ENCODE measurements at places on chromosomes 5 and 9.
A peak's percentile ranks its signal among the peaks of the same experiment; 100 is the strongest.

DNA sequence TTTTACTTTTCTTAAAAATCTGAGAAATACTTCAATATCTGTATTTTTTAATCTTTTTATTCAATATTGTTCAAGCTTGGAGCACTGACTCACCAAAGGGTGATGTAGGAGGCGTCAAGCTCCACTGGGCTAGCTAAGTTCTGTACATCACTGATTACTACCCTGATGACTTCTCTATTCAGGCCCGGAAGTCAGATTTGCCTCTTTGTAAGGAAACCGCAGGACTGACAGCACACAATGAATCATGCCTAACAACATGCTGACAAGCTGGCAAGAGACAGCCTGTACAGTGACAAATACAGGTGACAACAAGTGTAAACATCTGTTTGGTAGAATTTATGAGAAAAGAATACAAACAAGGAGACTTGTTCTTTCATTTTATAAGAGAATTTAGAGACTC, 627.9 kb upstream of the RORB start:
- peak; percentile 34 for DNase-seq

GRCh38 chr9:127493592-127494303, 42.4 kb downstream of the LRSAM1 start:
- no peak for DNase-seq

GRCh38 chr5:76225336-76225735, 142.2 kb downstream of the SV2C start:
- no peak for DNase-seq

- DNase-seq, result peak; percentile 93
Measured at GRCh38 chr5:134252671-134253070, 26.8 kb upstream of the PPP2CA start.

DNA sequence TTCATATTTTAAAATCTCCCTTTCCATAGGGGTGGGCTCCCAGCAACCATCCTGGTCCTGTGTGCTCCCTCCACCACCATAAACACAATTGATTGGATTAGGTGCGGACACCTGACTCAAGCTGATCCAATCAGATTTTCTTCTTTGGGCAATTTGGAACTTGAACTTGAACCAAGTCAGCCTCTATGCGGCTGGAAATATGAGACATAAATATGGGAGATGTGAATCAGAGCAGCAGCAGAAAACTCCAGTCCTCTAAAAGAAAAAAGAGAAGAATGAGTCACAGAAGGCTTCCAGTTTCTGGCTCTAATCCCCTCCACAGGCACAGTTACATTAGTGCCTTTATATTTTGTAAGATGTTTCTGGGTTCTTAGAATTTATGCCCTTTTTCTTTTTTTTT, 306.6 kb downstream of the MLLT3 start:
- no peak for DNase-seq

- DNase-seq, result peak; percentile 34
Measured at GRCh38 chr5:11182441-11183080, 421.5 kb upstream of the DAP start.

- no peak for DNase-seq
Measured at GRCh38 chr5:52786949-52787599, 642 bp upstream of the ITGA1 start.

GRCh38 chr9:76835571-76836283, 70.2 kb downstream of the PRUNE2 start:
- no peak for DNase-seq

DNA sequence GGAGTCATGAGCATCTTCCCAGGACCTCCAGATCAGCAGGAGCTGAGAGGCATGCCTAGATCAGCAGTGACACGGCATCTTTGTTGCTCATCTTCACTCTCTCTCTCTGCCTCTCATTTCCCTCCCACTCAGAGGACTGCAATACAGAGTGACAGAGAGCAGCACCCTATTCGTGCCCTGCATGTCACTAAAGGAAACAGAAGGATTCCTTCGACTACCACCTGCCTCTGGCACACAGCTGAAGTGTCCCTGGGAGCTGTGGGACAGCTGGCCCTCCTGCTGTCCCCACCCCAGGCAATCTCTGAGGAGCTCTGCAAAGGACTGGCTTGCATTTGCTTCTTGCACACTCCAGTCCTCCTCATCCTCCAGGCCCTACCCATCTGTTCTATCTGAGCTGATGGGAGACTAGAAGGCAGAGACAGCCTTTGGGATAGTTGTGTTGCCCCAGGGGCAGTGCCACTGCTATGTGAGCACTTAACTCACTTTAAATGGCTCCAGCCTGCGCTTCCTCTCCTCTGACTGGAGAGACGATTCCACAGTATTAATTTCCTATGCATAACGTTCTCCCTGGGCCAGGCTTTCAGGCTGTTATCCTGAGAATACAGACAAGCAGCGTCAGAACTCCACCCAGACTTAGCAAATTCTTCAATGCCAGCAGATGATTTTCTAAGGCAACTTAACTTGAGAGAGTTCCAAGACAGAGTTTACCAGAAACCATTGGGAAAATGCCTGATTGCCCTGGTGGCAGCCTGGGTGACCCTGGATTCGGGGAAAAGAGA, 167.6 kb upstream of the MAP1B start:
- DNase-seq, result no peak

GRCh38 chr9:37407468-37407867, 15.0 kb upstream of the GRHPR start:
- no peak for DNase-seq

DNA sequence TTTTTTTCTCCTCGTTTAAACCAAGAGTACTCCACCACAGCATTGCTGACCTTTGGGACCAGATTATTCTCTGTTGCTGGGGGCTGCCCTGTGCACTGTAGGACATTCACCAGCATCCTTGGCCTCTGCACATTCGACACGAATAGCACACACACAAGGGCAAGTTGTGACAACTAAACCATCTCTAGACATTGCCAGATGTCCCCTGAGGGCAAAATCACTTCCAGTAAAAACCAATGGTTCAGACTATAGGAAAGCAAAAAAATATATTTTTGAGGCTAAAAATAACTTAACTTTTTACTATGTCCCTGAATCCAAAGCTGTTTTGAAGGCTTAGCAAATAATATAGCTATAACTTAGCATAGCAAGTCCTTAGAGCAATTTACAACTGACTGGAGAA, 65.9 kb downstream of the SEMA5A start:
- no peak for DNase-seq

DNA sequence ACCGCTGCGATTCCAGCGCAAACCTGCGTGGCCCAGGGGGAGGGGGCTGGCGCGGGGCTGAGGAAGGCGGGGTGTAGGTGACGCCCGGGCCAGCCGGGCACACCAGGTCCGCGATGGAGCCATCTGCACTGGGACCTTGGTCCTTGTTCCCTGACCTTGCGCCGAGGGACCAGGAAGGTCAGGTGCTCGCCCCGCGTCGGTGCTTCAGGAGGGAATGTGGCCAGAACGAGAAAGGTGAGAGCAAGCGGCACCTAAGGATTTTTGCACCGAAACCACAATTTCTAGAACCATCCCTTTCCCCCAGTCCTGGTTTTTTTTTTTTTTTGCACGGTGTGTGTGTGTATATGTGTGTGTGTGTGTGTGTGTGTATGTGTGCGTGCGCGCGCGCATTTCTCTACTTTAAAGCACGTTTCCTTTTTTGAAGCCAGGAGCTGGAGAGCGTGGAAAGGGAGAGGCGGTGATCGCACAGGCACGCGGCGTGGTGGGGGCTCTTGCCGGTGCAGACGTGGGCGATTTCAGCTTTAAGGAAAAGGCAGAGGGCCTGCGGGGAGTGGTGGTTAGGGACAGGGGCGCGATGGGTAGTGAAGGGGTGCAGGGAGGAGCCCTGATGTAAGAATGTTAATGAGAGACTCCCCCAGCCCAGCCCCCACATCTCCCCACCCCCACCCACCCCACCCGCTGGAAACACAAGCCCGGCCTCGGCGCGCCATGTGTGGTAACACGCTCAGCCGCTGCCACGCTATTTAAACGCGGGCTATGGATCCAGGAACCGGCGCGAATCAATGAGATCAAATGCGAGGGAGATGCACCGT, at the start of gene NPR3:
TSS of gene NPR3 (plus strand) at position 772 of the 812 bp plus-strand sequence. CDS start 456 bp downstream, outside the sequence.
- DNase-seq, result no peak

DNA sequence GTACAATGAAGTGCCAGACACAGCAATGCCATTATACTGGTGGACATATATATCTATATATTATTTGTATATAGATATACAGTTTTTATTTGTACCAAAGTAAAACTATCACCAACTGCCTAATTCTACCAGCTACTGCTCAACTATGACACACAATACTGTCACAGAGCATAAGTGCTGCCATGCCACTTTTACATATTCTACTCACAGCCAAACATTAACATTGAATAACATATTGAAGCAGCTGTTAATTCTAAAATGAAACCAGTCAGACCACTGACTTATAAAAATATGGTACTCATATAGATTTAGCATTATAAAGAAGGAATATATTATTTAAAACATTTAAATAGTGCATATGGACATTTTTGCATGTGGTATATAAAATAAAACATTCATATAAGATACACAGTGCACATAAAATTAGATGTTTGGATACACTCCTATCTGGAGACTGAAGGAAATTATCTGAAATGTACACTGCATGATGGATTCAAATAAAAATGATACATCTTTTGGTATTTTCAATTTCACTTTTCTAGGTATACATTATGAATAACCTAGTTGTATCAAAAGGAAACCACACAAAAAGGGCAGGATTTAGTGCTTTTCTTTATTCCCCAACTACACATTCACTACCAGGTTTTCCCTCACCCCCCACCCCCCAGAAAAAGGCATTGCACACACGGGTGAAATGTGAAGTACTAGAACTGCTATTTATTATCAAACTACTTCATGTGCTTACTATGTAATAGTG, 48.9 kb downstream of the PKD2L2 start:
- DNase-seq, result no peak

DNA sequence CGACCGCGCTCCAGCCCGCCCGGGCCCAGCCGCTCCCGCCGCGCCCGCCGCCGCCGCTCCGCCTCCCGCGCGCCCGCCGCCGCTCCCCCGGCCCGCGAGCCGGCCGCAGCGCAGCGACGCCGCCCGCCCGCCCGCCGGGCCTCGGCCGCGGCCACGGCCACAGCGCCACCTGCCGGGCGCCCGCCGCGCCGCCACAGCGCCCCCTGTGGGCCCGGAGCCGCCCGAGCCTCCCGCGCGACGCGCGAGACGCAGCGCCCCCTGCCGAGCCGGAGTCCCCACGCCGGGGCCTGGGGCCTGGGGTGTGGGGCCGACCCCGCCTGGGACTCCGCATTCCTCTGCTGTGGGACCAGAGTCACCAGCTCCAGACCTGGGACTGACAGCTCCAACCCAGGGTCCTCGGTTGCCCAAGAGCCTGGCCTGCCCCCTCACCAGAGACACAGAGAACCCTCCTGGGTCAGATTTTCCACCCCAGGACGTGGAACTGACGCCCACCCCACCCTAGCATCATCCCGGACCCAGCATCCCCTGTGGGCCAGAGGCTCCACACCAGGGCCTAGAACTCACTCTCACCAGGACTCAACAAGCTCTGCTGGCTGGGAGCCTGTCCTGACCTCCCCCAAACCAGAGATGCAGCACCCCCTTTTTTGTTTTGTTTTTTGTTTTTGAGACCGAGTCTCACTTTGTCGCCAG, at the start of gene RAPGEF1:
TSS of gene RAPGEF1 (minus strand) at position 118 of the 690 bp plus-strand sequence. CDS start 246 bp downstream, outside the sequence.
- DNase-seq, result peak; percentile 76

- DNase-seq, result no peak
Measured at GRCh38 chr5:71924325-71924724, 182.9 kb upstream of the MAP1B start.

- no peak for DNase-seq
Measured at GRCh38 chr5:125228363-125229070, 482.1 kb upstream of the ZNF608 start.

DNA sequence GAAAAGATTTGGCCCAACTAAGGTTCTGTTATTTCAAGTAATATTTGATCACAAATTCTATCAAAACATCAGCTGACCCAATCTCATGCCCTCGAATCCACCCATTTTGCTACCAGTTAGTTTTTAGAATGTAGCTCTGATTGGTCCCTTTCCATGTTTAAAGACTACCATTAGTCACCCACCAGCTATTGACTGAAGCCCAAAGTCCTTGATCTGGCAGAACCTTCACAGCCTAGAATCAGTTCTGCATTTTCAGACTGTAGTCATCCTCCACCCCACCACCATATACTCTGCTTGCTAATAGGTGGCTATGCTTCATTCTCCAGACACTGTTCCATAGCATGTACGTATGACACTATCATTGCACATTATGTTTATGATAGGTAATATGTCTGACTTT, 182.2 kb upstream of the TARS1 start:
- no peak for DNase-seq

- DNase-seq, result peak; percentile 88
Measured at GRCh38 chr9:133855802-133856521, 117.8 kb upstream of the SARDH start.

DNA sequence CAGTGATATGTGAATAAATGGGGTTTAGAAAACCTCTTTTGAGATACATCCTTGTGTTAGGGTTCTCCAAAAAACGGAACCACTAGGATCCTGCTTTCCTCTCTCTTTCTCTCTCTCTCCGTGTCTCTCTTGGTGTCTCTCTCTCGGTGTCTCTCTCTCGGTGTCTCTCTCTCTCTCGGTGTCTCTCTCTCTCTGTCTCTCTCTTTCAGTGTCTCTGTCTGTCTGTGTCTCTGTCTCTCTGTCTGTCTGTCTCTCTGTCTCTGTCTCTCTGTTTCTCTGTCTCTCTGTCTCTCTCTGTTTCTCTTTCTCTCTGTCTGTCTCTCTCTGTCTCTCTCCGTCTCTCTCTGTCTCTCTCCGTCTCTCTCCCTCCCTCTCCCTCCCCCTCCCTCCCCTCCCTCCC, 7.8 kb upstream of the TEX48 start:
- no peak for DNase-seq

GRCh38 chr5:50302815-50303490, 138.1 kb downstream of the EMB start:
- no peak for DNase-seq

DNA sequence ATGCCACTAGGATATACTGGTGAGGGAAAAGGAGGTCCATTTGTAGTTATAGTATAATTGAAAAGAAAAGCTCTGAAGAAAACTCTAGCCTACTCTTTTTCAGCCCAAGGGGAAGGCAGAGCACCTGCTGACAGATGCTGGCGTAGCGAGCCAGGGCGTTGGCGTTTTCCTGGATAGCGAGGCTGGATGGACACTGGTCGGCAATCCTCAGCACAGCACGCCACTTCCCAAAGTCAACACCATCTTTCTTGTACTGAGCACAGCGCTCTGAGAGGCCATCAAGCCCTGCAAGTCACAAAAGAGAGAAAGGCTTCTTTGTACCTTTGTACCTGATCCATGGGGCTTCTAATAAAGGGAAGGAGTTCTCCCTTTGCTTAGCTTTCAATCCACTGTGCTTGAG, 8.2 kb downstream of the ALDOB start:
- no peak for DNase-seq
